ENCODE measurements at places on chromosomes 16 and 17.

DNA sequence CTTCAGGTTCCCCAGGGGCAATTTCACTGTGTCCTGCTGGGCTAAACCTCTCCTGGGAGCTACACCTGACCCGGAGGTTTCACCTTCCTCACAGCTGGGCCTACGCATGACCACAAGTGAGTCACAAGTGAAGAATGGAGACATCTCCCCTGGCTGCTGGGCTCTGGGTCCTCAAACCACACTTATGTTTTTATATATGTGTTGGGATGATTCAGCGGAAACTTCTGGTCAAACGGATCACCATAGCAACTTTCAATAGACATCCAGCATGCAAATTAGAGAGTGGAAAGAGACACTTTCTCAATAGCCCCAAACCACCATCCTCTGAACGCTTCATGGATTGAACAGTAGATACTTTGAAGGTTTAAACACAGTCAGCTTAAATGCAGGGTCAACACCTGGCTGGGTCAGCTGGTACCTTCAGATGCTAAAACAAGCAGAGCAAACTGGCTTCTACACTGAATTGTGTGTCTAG, 28.0 kb upstream of the MAF start:
- DNase-seq, result no peak

DNA sequence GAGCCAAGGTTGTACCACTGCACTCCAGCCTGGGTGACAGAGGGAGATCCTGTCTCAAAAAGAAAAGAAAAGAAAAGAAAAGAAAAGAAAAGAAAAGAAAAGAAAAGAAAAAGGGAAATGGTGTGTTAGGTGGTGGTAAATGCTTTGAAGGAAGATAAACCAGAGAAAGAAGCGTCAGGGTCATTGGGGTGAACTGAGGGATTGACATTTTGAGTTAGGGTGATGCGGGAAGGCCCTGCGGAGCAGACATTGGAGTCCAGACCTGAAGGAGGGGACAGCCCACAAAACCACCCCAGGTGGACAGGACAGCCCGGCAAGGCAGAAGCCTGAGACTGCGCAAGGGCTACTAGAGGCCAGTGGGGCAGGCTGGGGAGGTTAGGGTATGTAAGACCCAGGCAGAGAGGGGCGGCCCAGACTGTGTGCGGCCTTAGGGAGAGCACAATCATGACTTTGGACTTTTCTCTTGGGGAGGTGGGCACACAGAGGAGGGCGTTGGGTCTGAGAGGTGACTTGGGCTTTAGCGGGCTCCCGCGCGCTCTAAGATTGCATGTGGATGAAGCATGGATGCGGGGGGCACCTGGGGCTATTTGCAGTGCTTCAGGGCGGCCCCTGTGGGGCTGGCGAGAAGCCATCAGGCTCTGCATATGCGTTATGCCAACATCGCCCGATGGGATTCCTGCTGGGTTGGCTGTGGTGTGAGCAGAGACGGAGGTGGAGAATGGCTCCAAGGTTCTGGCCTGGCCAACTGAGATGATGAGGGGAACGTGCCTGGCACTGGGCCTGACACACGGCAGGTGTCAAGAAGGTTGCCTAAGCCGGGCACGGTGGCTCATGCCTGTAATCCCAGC, 3.3 kb upstream of the GAA start:
- DNase-seq, result no peak

- no peak for DNase-seq
Measured at GRCh38 chr16:16021988-16022682, 72.7 kb downstream of the ABCC1 start.

DNA sequence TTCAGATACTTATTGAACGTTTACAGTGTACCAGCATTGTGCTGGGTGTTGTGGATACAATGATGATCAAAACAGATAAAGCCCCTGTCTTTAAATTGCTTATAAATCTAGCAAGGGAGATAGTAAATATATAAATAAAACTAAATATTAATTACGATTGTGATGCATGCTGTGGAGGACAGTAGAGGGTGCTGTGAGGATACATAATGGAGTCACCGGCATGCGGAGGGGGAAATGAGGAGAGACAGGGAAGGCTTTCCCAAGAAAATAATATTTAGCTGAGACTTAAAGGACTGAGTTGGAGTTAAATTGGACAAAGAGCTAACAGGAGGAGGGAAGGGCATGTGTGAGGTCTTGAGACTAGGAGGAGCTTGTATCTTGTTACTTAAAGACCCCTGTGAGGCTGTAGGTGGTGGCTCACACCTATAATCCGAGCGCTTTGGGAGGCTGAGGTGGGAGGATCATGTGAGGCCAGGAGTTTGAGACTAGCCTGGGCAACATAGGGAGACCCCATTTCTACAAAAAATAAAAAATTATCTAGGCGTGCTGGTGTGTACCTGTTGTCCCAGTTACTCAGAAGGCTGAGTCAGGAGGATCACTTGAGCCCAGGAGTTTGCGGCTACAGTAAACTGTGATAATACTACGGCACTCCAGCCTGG, 2.4 kb downstream of the DHRS7B start:
- DNase-seq, result no peak

GRCh38 chr17:14311186-14311705, 10.4 kb downstream of the HS3ST3B1 start:
- no peak for DNase-seq

- DNase-seq, result no peak
Measured at GRCh38 chr16:56258508-56259424, 67.5 kb downstream of the GNAO1 start.

DNA sequence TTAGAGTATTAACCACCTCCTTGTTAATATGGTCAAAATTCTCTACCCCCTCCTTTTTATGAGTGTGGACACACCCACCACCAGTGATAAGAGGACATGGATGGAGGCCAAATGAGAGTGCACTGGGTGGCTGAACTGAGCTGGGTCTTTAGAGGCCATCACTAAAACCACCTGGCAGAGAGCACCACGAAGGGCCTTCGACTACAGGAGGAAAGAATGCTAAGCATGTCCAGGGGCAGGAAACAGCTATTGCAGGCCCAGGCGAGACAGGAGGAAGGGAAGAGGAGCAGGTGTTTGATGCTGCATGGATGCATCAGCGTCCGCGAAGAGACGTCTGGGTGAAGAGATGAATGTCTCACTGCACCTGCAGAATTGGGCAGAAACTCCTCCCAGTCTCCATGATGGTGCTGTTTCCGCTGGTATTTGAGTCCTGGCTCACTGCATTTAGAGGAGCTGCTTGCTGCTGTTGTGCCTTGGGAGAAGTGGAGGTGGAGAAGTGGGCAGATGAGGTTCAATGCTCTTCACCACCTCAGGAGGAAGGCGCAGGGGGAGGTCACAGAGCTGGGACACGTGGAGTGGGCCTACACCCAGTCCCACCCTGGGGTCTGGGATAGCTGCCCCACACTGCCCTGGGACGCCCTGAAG, 33.2 kb downstream of the SPHK1 start:
- no peak for DNase-seq

GRCh38 chr16:4426021-4426684, 485 bp downstream of the DNAJA3 start:
- DNase-seq, result no peak

DNA sequence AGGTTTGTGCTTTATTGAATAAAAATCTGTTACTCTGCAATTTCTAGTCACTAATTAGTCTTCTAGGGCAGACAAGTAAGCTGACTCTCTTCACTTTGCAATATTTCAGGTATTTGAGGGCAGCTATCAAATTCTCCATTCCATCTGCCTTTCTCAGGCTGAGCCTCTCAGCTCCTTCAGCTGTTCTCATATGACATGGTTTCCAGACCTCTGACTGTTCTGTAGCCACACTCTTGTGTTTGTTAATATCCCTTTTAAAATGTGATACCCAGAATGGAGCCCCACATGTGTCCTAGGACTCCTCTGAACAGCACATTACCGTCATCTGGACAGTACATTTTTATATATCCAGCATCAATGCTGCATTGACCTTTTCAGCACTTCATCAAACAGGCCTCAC, 46.1 kb upstream of the MTMR4 start:
- DNase-seq, result no peak

DNA sequence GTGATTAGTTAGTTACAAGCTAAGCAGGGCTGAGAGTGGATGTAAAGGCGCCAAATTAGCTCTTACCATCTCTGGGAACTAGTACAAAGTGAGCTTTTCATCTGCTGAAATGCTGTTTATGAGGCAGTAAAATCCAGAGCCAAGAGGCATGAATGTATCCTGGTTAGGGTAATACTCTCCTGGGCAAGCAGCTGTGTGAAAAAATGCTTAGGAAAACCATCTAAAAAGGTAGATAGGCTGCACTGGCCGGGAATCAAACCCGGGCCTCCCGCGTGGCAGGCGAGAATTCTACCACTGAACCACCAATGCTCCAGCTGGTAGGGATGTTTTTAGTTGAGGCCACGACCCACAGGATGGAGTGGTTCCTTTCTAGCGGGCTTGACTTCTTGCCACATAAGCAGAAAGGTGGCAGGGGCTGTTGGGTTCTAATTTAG, 23.0 kb downstream of the VAC14 start:
- no peak for DNase-seq

- no peak for DNase-seq
Measured at GRCh38 chr17:49915670-49916069, 53.3 kb upstream of the DLX4 start.

GRCh38 chr17:30191072-30191471, 44.4 kb downstream of the SLC6A4 start:
- DNase-seq, result no peak

DNA sequence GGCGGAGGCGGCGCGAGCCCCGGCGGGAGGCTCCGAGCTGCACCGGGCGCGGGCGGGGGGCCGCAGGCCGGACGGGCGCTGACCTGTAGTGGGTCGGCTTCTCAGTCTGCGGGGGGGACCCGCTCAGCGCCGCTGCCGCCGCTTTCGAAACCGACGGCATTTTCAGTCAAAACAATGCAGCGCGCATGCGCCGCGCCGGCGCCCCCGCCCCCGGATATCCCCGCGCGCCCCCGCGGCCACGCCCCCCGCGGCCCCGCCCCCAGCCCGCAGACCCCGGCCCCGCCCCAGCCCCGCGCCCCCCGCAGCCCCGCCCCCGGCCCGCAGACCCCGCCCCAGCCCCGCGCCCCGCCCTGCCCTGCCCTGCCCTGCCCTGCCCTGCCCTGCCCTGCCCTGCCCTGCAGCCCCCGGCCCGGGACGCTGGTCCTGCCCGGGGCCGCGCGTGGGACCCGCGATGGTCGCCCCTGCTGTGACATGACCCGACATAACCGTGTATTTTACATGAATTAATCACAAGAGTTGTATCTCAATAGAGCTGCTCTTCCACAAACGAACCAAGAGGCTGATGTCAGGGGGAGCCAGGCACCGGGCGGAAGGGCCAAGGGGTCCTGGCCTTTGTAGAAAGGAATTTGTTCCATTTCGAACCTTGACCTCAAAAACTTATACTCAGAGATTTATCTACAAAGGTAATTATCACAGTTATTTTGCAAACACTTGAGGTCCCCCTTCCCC, at the start of gene UNKL:
Gene UNKL (minus strand): TSS at position 173 of the 729 bp plus-strand sequence. CDS start 13 bp downstream, at position 160.
- DNase-seq, result no peak

DNA sequence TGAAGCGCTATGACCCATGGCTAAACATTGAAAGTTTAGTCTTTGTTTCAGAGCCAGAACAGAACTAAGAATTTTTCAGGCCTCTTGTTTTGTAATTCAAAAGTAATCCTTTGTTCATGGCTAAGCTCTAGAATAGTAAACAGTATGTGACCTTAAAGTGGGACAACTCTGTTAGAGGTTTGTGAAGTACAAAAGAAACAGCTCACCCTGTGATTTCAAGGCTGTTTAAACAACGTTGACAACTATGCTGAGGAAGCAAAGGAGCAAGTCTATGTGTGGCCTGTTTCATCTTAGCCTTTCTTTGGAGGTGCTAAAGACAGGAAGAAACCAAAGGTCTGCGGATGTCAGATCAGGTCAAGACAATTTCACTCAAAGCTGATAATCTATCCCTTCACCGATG, 40.4 kb downstream of the MYOCD start:
- no peak for DNase-seq

DNA sequence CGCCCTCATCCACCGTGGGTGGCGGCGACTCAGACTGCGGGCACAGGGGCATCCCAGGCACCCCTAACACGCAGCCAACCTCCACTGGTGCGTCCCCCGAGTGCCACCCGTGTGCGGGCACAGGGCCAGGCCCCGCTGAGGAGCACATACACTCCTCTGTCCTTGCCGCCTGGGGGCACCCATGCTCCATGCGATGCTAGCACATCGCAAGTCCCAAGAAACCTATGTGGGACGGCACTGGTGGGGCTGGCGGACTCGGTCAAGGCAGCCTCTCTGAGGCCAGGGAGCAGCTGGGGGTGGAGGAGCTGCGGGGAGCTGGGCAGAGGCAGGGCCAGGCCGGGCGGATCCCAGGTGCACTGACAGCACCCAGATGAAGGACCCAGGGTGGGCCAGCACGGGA, 4.0 kb downstream of the ZNF598 start:
- no peak for DNase-seq

GRCh38 chr16:73213732-73214455, 166.0 kb upstream of the ZFHX3 start:
- no peak for DNase-seq

DNA sequence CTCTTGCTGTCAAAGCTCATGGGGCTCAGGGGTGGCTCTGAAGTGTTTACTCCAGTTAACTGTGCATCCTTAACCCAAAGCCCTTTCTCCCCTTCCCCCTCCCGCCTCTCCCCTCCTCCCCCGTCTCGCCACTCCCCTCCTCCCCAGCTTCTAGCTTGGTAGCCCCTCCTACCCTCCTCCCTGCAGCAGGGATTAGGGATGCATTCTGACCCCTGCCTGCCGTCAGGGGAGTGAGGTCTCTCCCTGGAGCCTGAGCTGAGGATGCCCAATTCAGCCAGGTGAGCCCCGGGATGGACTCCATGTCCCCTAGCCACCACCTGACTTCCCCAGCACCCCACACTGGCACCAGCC, 1.6 kb downstream of the HS3ST6 start:
- no peak for DNase-seq

DNA sequence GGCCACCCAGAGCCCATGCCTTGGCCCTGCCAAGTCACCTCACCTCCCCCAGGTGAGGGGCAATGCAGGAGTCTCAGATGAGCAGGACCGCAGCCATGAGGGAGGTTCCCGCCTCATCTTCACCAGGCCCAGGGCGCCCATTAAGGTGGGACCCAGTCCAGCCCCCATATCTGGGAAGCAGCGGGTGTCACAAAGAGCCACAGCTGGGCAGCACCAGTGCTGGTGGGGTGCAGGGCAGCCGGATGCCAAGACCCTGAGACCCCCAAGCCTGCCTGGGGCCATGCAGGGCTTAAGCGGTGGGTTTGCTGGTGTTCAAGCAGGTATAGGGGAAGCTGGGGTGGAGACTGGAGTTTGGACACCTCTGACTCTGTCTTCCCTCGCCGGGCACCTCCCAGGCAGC, 237.8 kb upstream of the GSE1 start:
- no peak for DNase-seq
